ENCODE measurements at places on chromosomes 2 and 18.

DNA sequence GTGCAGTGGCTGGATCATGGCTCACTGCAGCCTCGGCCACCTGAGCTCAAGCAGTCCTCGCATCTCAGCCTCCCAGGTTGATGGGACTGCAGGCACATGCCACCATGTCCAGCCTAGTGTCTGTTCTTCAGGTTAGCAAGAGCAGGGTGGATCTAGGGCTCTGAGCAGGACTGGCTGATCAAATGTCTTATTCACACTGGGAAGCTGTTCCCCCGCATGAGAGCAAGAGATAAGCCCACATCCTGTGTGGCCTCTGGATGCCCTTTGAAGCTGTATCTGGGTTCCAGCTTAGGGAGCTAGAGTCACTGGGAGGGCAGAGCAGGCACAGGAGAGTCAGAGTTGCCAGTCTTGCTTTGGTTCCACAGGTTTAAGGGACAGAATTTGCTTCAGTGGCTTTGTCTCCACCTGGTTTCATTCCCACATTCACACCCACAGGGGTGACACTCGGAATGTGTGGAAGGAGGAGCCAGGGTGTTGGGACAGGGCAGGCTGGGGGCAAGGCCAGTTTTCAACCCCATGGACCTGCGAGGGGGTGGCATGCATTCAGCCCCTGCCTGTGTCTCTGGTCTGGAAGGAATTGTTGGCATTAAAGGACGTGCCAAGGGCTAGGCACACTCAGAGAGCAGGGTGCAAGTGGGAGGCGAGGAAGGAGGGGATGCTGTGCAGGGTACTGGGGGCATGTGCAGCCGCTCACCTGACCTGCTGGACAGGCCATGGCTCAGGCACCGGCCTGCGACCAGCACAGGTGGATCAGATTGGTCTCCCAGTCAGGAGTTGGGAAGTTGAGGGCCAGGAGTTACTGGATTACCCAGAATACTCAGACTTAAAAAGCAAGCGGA lies 24.5 kb downstream of the PTPN18 start:
- no peak for DNase-seq

- no peak for DNase-seq
These were observed 52.1 kb upstream of the PXDN start for GRCh38 chr2:1796232-1796930.

GRCh38 chr18:51523671-51524070 lies 326.2 kb upstream of the MEX3C start:
- no peak for DNase-seq

- DNase-seq = no peak
These were observed 14.7 kb upstream of the ASNSD1 start for GRCh38 chr2:189646521-189646920.

DNA sequence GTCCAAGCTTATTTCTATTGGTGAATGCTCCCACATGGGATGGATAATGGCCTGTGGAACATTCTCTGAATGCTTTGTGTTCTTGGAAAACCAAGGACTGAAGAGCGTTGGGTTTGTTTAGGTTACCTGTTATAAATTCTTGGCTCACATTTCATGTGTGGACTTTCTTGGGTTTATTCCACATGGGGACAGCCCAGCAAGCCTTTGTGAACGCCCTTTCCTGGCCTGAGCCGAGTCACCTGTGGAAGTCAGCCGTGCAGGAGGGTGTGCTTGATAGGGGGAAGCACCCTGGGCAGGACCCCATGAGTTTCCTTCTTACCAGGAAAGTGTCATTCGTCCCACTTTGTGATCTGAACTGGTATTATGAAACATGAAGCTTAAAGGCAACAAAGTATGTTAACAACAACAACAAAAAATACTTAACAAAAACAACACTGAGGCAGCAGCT lies 4.1 kb downstream of the RAB31 start:
- DNase-seq = no peak

DNA sequence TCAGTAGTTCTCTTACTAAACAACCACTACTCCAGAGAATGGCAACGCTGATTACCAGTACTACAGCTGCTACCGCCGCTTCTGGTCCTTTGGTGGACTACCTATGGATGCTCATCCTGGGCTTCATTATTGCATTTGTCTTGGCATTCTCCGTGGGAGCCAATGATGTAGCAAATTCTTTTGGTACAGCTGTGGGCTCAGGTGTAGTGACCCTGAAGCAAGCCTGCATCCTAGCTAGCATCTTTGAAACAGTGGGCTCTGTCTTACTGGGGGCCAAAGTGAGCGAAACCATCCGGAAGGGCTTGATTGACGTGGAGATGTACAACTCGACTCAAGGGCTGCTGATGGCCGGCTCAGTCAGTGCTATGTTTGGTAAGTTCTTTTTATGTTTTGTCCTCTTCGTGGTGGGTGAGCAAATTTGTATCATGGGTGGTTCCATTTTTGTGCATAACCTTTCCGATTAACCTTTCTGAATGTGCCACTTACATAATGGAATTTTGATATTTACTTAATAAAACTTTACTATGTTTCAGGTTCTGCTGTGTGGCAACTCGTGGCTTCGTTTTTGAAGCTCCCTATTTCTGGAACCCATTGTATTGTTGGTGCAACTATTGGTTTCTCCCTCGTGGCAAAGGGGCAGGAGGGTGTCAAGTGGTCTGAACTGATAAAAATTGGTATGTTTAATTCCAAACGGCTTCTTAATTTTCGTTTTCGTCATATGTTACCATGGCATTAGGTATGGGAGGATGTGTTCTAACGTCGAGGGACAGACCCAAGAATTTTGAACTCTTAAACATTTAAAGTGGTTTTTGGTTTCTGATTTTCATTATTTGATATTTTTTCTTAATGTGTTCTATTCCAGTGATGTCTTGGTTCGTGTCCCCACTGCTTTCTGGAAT lies 1.3 kb downstream of the SLC20A1 start:
- DNase-seq = no peak

DNA sequence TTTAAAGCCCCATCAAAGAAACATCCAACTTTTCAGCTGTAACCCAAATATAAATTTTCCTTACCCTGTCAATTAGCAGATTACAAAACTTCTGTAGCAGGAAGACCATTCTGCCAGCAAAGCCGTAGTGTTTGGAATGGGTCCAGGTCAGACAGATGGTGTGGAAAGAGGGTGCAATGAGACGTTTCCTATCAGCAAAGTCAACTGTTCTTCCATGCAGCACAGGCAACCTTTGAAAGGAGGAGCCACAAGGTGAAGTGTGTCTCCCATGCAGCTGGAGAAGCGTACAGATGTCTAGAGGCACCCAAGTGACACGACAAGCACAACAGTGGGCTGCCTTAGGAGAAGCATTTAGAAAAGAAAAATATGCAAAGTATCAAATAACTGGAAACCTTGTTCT lies 83.7 kb downstream of the SP3 start:
- peak; percentile 11 for DNase-seq

DNA sequence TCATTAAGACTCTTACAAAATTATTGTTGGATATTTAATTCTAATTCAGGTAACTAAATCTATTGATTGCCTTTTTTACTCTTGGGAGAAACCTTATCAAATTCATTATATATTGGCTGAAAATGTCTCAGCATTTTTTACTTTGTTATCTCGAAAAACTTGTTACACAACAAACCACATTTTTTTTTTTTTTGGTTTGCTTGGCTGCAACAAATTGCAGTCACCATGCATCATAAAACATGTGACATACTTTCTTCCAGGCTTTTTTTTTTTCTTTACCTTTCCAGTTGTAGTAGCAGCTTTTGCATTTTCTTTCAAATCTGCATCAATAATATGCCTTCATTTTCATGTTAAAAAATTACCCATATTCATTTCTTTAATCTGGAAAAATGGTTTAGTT lies 186.7 kb downstream of the TDRD15 start:
- no peak for DNase-seq

- peak; percentile 30 for DNase-seq
These were observed 37.8 kb downstream of the AGPS start for GRCh38 chr2:177430411-177430810.

GRCh38 chr2:47221039-47221438 lies 65.9 kb upstream of the STPG4 start:
- no peak for DNase-seq

GRCh38 chr2:70331012-70331411 lies 29.1 kb upstream of the FAM136A start:
- no peak for DNase-seq

- DNase-seq = peak; percentile 90
These were observed 2.3 kb upstream of the PLEKHH2 start for GRCh38 chr2:43634604-43635306.

DNA sequence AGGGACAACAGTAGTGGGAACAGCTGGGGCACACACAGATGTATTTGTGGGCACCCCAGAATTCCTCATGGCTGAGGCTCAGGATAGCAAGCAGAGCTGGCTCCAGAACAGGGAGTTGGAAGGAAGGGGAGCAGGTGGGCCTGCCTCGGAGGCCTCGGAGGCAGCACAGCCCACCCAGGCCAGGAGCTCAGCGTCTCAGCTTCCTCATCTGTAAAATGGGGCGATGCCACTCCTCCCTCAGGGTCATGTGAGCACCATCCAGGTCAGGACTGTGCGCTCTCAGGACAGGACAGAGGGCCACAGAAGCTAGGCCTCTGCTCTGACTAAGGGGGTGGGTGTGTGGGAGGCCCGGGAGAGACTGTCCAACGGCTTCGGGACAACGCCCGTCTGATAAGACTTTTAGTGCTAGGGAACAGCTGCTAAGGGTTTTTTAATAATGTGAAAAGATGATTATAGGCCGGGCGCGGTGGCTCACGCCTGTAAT lies 106.2 kb downstream of the HDAC4 start:
- no peak for DNase-seq

DNA sequence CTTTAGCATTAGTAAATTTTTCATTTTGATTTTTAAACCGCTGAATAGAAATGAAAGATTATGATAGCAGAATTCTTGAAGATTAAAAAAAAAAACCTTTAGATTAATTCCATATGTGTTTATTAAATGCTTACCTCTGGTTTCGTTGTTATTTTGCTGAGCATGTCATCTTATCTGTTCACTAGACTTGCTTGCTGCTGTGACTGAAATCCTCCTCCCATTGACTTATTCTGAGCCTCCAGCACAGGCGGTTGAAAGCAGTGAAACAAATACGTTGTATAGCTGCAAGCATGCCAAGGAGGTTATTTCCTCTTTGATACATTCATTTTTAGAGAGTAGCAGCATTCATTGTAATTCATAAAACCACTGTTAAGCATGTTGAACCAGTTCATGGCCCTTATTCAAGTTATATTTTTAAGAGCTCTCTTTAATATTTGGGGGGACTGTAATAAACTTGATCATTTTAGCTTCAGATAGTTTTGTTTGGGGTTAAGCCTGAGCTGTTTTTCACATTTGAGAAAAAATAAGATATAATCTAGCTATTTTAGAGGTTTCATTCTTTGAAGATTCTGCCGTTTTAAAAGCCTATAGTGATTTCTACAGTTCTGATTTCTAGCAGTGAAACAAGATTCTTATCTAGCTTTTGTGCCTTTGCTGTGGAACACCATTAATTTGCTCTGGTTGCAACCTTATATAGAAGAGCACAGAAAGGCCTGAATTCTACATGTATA lies at the start of gene HTR2B:
TSS of gene HTR2B (minus strand) at position 205 of the 731 bp plus-strand sequence. CDS start 1,278 bp downstream, outside the sequence.
- DNase-seq = no peak

DNA sequence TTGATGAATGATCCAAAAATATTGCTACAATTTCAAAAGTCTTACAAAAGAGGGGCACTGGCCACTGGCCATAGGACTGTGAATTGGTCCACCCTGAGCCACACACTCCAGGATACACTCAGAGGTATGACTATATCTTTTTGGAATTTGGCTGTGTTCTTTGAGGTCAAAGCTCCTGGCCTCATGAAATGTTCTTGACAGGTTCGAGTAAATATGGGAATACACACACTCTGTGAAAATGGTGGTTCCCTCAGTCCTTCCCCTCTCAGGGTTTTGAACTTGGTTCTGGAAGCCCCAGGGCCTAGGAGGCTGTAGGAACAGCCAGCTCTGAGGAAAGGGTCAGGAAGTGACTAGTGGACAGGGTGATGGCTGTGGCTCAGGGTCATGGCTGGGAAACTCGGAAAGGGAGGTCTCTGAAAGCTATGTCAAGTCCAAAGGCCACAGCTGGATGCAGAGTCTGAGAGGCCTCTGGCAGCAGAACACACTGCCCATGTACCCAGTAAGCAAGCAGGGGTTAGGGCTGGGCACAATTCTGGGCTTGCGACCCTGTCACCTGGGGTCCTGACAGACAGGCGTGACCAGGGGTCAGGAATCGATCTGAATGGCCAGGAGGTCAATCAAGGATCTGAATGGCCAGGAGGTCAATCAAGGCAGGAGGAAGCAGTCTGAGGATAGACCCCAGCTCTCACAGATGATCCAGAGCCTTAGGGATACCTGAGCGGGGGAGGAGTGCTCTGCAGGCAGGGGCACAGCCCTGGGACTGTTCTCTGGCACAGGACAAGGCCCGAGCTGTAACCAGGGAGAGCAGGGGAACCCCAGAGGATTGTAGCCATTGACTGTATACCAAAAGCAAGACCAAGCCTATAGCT lies 223.4 kb upstream of the SMAD2 start:
- no peak for DNase-seq

GRCh38 chr2:47312491-47312850 lies 90.5 kb upstream of the MSH2 start:
- no peak for DNase-seq

Data from fibroblast of skin of left biceps (primary cell).